ENCODE measurements at places on chromosomes 12 and 14. TPM values are rescaled to one million over a fixed set of nuclear protein-coding genes. Genes with fewer than 3 reads are reported as not detected.
A peak's percentile ranks its signal among the peaks of the same experiment; 100 is the strongest.

- no peaks in the 10 kb centered on the region for H3K36me3 ChIP-seq
- H3K27me3 ChIP-seq, result no peaks in the 10 kb centered on the region
- H3K4me3 ChIP-seq, result no peak overlapping the region
- no peak overlapping the region for H3K27ac ChIP-seq
- no peak for DNase-seq
Measured at GRCh38 chr12:59425798-59426197, 170.0 kb upstream of the SLC16A7 start.

GRCh38 chr14:34374998-34375740, 86.9 kb downstream of the SPTSSA start:
- no peak overlapping the region for H3K4me3 ChIP-seq
- H3K27ac ChIP-seq, result no peak overlapping the region
- no peaks in the 10 kb centered on the region for H3K36me3 ChIP-seq
- no peak for DNase-seq
- peaks cover 15% of the 10 kb centered on the region for H3K4me1 ChIP-seq

- H3K27ac ChIP-seq, result no peak overlapping the region
- DNase-seq, result no peak
- no peak overlapping the region for H3K4me3 ChIP-seq
- no peaks in the 10 kb centered on the region for H3K36me3 ChIP-seq
- no peaks in the 10 kb centered on the region for H3K27me3 ChIP-seq
Measured at GRCh38 chr12:116125956-116126566, 151.4 kb downstream of the MED13L start.

GRCh38 chr14:102930138-102930752, 7.8 kb downstream of the AMN start:
- peaks cover 9% of the 10 kb centered on the region for H3K36me3 ChIP-seq
- H3K27ac ChIP-seq, result no peak overlapping the region
- H3K4me1 ChIP-seq, result peaks cover 2% of the 10 kb centered on the region
- peaks cover 21% of the 10 kb centered on the region for H3K27me3 ChIP-seq

DNA sequence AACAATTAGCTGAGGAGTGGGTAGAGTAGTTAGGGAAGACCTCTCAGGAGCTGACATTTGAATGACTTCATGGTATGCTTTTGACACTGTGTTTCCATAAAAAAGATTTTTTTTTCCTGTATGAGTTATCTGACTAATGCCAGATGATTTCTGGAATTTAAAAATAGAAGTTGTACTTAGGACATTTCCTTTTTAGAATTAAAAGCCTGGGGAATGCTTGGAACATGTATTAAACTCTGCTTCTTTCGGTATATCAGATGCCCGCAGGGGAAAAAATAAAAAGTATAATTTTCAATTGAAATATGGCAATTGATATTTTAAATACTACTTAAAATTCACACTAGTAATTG, 41.1 kb downstream of the BRMS1L start:
- H3K27ac ChIP-seq, result no peak overlapping the region
- no peaks in the 10 kb centered on the region for H3K27me3 ChIP-seq
- no peak for DNase-seq
- no peaks in the 10 kb centered on the region for H3K4me1 ChIP-seq
- H3K36me3 ChIP-seq, result peaks cover 23% of the 10 kb centered on the region

DNA sequence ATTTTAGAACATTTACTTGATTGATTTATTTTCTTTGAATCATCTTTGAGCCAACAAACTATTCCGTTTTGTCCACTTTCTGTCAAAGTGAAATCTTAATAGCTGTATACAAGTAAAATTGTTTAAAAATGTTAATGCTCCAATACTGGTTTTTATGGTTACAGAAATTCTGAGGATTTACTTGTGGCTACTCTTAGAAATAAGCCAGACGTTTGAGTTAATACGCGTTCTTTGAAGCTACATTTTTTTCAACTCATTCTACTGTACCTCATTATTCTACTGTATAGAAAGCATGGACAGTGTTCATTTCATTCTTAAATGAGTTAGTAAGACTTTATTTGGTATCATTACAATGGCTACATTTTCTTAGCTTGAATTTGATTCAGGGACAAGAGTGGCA, 996.2 kb upstream of the FLRT2 start:
- H3K4me3 ChIP-seq, result no peak overlapping the region
- no peak overlapping the region for H3K27ac ChIP-seq
- no peaks in the 10 kb centered on the region for H3K4me1 ChIP-seq
- peaks cover 3% of the 10 kb centered on the region for H3K27me3 ChIP-seq

DNA sequence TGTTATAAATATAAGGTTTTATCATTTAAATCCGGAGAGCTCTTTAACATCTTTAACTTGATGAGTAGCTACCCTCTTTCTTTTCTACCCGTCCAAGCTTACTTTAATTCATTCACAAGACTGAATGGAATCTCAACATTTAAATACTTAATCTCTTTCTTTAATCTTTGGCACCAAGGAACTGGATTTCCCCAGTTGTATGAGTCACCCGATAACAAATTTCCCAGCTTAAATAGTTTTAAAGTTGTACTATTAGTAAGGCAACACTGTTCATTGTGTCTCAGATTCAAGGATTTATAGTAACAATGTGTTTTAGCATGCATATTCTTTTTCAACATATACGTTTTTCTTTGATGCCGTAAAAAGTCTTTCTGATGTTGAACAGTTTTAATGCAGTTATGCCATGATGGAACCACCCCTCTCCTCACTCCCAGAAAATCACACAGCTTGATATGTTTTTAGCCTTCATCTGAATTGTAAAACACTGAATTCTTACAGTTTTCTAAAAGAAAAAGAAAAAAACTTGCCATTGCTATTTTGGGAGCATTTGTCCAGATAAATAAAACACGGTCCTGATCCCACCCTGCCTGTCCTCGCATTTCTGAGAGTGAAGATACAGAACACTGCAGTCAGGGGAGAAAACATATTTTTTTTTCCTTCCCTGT, 16.0 kb upstream of the LRP6 start:
- peaks cover under 1% of the 10 kb centered on the region for H3K36me3 ChIP-seq
- H3K27ac ChIP-seq, result no peak overlapping the region
- no peak for DNase-seq
- no peak overlapping the region for H3K4me3 ChIP-seq
- H3K27me3 ChIP-seq, result peaks cover 7% of the 10 kb centered on the region

The TAS2R20 gene
- total RNA-seq, result 3.8 TPM

DNA sequence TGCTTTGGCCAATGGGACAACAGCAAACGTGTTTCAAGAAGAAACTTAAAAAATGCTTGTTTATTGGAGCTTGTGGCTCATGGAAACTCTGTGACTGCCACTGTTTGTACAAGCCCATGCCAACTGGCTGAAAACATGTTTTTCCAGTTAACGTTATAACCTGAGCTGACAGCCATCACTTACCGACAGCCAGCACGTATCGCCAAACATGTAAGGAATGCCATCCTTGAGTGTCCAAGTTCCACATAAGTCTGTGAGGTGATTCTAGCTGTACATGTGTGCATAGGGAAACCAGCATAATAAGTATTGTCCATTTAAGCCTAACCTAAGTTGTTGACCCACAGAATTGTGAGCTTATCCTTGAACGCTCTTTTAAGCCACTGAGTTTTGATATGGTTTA, 596.9 kb downstream of the TRHDE start:
- H3K4me3 ChIP-seq, result no peak overlapping the region
- H3K4me1 ChIP-seq, result peaks cover 2% of the 10 kb centered on the region
- DNase-seq, result no peak
- H3K27me3 ChIP-seq, result no peaks in the 10 kb centered on the region

- H3K27me3 ChIP-seq, result peaks cover 67% of the 10 kb centered on the region
- H3K36me3 ChIP-seq, result no peaks in the 10 kb centered on the region
- peaks cover 2% of the 10 kb centered on the region for H3K4me1 ChIP-seq
- H3K27ac ChIP-seq, result no peak overlapping the region
Measured at GRCh38 chr14:98855926-98856715, 415.9 kb downstream of the BCL11B start.

- no peaks in the 10 kb centered on the region for H3K27me3 ChIP-seq
- no peak overlapping the region for H3K4me3 ChIP-seq
- H3K4me1 ChIP-seq, result peaks cover 4% of the 10 kb centered on the region
- H3K36me3 ChIP-seq, result peaks cover 1% of the 10 kb centered on the region
- no peak for DNase-seq
Measured at GRCh38 chr14:77843651-77844050, 43.7 kb downstream of the ADCK1 start.

DNA sequence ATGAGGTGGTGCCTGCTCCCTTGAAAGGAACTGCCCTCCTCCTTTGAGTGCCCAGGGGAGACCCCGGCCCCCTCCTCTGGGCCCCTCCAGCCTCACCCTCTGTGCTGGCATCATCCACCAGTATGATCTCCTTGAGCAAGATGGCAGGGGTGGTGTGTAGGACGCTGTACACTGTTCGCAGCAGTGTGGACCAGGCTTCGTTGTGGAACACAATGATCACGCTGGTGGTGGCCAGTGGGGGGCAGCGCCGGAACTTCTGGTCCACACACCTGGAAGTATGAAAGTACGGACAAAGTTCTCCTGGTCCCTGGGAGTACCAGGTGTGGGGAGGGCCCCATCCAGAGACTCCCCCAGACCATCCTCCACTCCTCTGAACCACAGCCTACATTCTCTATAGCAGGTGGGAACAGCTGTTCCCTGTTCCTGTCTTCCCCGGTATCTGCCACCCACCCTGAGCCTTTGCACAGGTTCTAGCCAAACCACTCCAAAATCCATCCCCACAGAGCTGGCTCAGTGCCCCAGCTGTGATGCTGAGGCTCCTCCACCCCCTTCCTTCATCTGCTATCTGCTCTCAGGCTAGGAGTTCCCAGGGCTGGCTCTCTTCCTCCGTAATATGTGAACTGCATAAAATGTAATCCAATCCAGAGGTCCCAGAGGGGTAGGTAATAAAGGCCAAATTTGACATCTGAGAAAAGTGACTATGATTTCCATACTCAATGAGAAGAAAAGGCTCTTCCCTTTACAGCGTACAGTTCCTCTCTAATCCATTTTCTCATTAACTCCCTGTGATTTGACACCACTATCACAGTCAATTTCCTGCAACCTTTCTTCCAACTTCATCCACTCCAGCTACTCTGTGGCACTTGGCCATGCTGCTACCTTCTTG, 13.9 kb downstream of the GALNT6 start:
- H3K36me3 ChIP-seq, result no peaks in the 10 kb centered on the region
- no peak overlapping the region for H3K4me3 ChIP-seq
- no peaks in the 10 kb centered on the region for H3K27me3 ChIP-seq
- no peak for DNase-seq
- no peaks in the 10 kb centered on the region for H3K4me1 ChIP-seq
- H3K27ac ChIP-seq, result peak overlapping the region; percentile 9

The SMIM41 gene
- total RNA-seq, result not detected

DNA sequence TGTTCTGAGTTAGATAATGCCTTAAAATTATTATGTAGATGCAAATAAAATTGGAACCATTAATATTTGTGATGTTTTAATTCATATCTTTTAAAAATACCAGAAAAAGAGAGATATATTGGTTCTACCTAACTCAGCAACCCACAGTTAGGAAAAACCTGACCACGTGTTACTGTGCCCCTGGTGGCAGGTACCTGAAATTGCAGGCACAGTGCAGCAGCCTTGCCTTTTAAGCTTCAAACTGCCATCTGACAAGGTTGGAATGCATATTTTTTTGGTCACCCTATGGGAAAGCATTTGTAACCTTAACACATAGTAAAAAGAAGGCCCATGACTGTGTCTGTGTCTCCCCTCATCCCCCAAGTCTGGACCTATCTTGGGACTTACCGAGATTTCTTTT, 109.4 kb upstream of the NOS1 start:
- H3K27ac ChIP-seq, result no peak overlapping the region
- peaks cover 2% of the 10 kb centered on the region for H3K4me1 ChIP-seq
- DNase-seq, result no peak
- H3K27me3 ChIP-seq, result peaks cover 41% of the 10 kb centered on the region
- no peaks in the 10 kb centered on the region for H3K36me3 ChIP-seq

- no peak overlapping the region for H3K4me3 ChIP-seq
- H3K27ac ChIP-seq, result no peak overlapping the region
- DNase-seq, result no peak
- H3K36me3 ChIP-seq, result no peaks in the 10 kb centered on the region
- H3K27me3 ChIP-seq, result no peaks in the 10 kb centered on the region
- no peaks in the 10 kb centered on the region for H3K4me1 ChIP-seq
Measured at GRCh38 chr14:50928002-50928635, 16.2 kb downstream of the PYGL start.

The CISTR gene
- not detected for total RNA-seq

The TPPP2 gene
- total RNA-seq, result not detected

GRCh38 chr12:111488798-111489197, 83.1 kb downstream of the SH2B3 start:
- no peaks in the 10 kb centered on the region for H3K27me3 ChIP-seq
- H3K27ac ChIP-seq, result peak overlapping the region; percentile 12
- H3K4me1 ChIP-seq, result peaks cover 4% of the 10 kb centered on the region
- peaks cover 18% of the 10 kb centered on the region for H3K36me3 ChIP-seq
- DNase-seq, result no peak
- no peak overlapping the region for H3K4me3 ChIP-seq

The RTL1 gene
- total RNA-seq, result 159 TPM

GRCh38 chr12:591167-592023, 71.8 kb downstream of the NINJ2 start:
- peaks cover 2% of the 10 kb centered on the region for H3K36me3 ChIP-seq
- H3K4me3 ChIP-seq, result no peak overlapping the region
- DNase-seq, result no peak
- H3K27me3 ChIP-seq, result peaks cover 18% of the 10 kb centered on the region
- H3K4me1 ChIP-seq, result peaks cover 15% of the 10 kb centered on the region
- H3K27ac ChIP-seq, result no peak overlapping the region

GRCh38 chr12:175250-175649, 38.7 kb downstream of the SLC6A12 start:
- H3K27ac ChIP-seq, result no peak overlapping the region
- peaks cover 3% of the 10 kb centered on the region for H3K4me1 ChIP-seq
- peaks cover 54% of the 10 kb centered on the region for H3K27me3 ChIP-seq
- no peak overlapping the region for H3K4me3 ChIP-seq
- DNase-seq, result no peak
- no peaks in the 10 kb centered on the region for H3K36me3 ChIP-seq

- no peak within 1 kb of the TSS for H3K27ac ChIP-seq
- no peaks in the 10 kb centered on the region for H3K36me3 ChIP-seq
- H3K4me1 ChIP-seq, result no peaks in the 10 kb centered on the region
- H3K4me3 ChIP-seq, result no peak within 1 kb of the TSS
Measured at GRCh38 chr14:20190596-20190995, at the start of gene OR11G2. OR11G2 (plus strand) TSS chr14:20190896; CDS start chr14:20197438, 6,542 bp downstream.

GRCh38 chr12:40224439-40225291, at the start of gene LRRK2:
LRRK2 (plus strand) TSS chr12:40224997; CDS start chr12:40225132, 135 bp downstream.
- H3K27ac ChIP-seq, result no peak within 1 kb of the TSS
- peaks cover 36% of the 10 kb centered on the region for H3K27me3 ChIP-seq
- DNase-seq, result peak; percentile 45

Measured in progenitor cell of endocrine pancreas (in vitro differentiated cells).